ENCODE measurements at places on chromosomes 3 and 15. TPM values are rescaled to one million over a fixed set of nuclear protein-coding genes. Genes with fewer than 3 reads are reported as not detected.

GRCh38 chr3:52068055-52068571 lies 11.7 kb upstream of the DUSP7 start:
- H3K4me3 ChIP-seq, result no peak overlapping the region
- H3K36me3 ChIP-seq, result no peaks in the 10 kb centered on the region
- peaks cover 13% of the 10 kb centered on the region for H3K4me1 ChIP-seq

DNA sequence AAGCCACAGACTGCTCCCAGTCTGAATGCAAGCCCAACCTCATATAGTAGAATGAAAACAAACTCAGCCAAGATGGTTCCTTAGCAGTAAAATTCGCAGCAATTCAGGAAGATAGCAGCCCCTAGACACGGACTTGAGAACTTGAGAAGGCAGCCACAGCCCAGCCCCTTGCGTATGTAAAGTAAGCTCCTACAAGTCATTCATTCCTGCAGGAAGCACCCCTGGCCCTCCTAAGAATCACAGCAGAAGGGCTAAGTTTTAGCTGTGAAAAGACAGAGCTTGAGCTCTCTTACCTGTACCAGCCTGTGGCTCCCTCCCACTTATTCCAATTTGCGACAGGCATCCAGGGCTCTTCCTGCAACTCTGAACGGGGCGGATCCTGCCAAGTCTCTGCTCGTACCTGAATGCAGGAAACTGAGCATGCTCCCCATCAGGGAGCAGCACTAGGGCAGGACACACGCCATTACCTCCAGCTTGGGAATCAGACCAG lies 136.4 kb downstream of the MAGI1 start:
- H3K36me3 ChIP-seq, result no peaks in the 10 kb centered on the region
- H3K4me1 ChIP-seq, result no peaks in the 10 kb centered on the region
- H3K4me3 ChIP-seq, result no peak overlapping the region
- H3K27me3 ChIP-seq, result no peaks in the 10 kb centered on the region

DNA sequence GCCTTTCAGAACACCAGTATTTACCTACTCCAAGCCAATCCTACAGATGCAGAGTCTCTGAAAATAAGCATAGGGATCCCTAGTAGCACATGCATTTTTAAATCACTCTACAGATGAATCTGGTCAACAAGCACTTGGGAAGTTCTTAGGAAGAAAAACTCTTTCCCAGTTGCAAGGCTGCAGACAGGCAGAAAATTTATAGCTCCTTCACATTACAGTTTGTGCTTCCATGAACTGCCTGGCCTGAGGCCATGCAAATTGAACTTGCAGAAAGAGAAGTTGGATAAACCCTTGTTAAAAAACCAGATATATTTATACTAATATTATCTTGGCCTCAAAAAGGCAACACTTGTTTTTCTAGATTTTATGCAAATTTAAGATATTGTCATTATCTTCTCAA lies 256.9 kb downstream of the EPHA3 start:
- H3K4me3 ChIP-seq, result no peak overlapping the region
- H3K27me3 ChIP-seq, result no peaks in the 10 kb centered on the region
- no peak for DNase-seq
- no peaks in the 10 kb centered on the region for H3K36me3 ChIP-seq
- no peak overlapping the region for H3K27ac ChIP-seq
- no peaks in the 10 kb centered on the region for H3K4me1 ChIP-seq

Gene SLC33A1
- 54.6 TPM for total RNA-seq

GRCh38 chr15:28962851-28963710 lies 77.3 kb downstream of the APBA2 start:
- H3K36me3 ChIP-seq, result no peaks in the 10 kb centered on the region
- H3K27me3 ChIP-seq, result no peaks in the 10 kb centered on the region
- no peaks in the 10 kb centered on the region for H3K4me1 ChIP-seq

DNA sequence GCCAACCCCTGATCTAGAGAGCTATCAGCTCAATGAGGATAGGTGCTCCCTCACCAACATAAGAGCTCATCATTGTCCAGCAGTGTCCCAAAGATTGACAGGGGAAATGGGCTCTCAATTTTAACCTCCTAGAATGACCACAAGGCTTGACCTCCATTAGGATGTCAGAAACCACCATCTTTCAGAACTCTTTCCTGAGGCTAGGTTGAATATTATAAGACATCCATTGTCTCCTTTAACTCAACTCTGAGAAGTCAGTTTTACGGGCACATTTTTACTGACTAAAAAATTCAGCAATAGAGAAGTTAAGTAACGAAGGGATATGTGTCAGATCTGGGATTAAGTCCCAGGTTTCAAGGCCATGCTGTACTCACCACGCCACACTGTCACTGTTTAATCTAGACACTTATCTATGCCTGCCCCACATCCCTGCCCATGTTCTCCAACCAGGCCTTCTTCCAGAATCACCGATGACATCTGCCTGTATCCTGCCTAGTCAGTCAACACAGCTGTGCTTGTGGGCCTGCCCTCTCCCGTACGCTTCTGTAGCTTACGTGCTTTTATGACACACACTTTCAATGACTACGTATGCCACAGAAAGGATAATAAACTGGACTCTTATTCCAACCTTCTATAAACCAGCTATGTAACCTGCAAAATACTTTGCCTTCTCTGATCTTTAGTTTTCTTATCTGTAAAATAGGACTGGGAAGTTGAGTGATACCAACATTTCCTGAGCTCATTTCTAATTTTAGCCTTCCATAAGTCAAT lies 17.1 kb upstream of the MUC13 start:
- H3K36me3 ChIP-seq, result no peaks in the 10 kb centered on the region
- no peaks in the 10 kb centered on the region for H3K27me3 ChIP-seq
- no peak overlapping the region for H3K4me3 ChIP-seq
- DNase-seq, result no peak
- peaks cover 8% of the 10 kb centered on the region for H3K4me1 ChIP-seq
- no peak overlapping the region for H3K27ac ChIP-seq

GRCh38 chr3:128167973-128168674 lies 14.8 kb downstream of the EEFSEC start:
- H3K27me3 ChIP-seq, result no peaks in the 10 kb centered on the region

- H3K27me3 ChIP-seq, result no peaks in the 10 kb centered on the region
- H3K4me1 ChIP-seq, result peaks cover 39% of the 10 kb centered on the region
- H3K27ac ChIP-seq, result no peak overlapping the region
- no peak overlapping the region for H3K4me3 ChIP-seq
Observed at GRCh38 chr15:42111924-42112323, 17.6 kb upstream of the PLA2G4D start.

DNA sequence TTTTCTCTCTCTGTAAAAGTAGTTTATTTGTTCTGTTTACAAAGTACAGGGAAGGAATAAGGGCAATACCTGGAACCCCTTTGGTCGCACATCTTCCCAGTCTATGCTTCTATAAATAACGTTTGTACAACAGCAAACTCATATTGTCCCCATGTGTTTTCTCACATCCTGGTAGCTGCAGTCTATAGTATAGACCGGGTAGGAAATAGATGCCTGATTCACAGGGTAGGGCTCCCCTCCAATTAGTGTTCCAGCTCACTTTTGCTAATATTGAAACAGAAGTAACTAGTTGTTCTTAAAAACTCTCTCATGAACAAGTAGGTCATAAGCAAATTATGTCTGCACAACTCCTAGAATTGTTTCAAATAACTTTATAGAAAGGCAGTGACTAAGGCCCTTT lies 17.7 kb downstream of the ATG7 start:
- H3K4me3 ChIP-seq, result no peak overlapping the region
- H3K36me3 ChIP-seq, result no peaks in the 10 kb centered on the region
- H3K27ac ChIP-seq, result peak overlapping the region; percentile 83
- no peak for DNase-seq

DNA sequence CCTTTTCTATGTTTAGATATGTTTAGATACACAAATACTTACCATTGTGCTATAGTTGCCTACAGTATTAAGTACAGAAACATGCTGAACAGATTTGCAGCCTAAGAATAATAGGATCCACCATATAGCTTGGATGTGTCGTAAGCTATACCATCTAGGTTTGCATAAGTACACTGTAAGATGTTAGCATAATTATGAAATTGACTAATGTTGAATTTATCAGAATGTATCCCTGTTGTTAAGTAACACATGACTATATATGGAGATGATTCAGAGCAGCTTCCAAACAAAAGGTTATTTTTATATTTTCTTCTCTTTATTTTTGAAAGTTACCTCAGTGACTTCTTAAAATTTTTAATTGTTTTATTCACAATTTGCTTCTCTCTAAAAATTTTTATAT lies 2.4 kb downstream of the SLC28A2 start:
- H3K4me3 ChIP-seq, result no peak overlapping the region
- no peaks in the 10 kb centered on the region for H3K27me3 ChIP-seq
- no peak for DNase-seq
- no peak overlapping the region for H3K27ac ChIP-seq
- no peaks in the 10 kb centered on the region for H3K4me1 ChIP-seq

Gene DMXL2
- total RNA-seq, result 17.8 TPM

GRCh38 chr3:30631243-30631904 lies 25.0 kb downstream of the TGFBR2 start:
- H3K4me3 ChIP-seq, result no peak overlapping the region
- H3K4me1 ChIP-seq, result no peaks in the 10 kb centered on the region
- H3K27ac ChIP-seq, result no peak overlapping the region
- DNase-seq, result no peak

DNA sequence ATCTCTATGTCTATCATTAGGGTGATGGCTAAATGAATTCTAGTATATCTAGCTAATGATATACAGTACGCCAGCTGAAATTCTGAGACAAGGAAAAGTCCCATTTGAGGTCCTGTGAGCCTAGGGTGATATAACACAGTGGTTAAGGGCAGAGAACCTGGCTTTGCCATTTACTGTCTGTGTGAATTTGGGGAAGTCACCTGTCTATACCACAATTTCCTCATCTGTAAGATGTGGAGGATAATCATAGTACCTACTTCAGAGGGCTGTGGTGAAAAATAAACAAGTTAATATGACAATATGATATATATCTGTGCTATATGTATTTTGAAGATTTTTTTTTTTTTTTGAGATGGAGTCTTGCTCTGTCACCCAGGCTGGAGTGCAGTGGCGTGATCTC lies 9.8 kb upstream of the ANKDD1A start:
- no peak for DNase-seq
- peaks cover 5% of the 10 kb centered on the region for H3K4me1 ChIP-seq
- H3K36me3 ChIP-seq, result no peaks in the 10 kb centered on the region
- peaks cover 2% of the 10 kb centered on the region for H3K27me3 ChIP-seq
- no peak overlapping the region for H3K27ac ChIP-seq
